NCI-H2171 (cell line): ENCODE measurements at places on chromosomes 16 and 17.

DNA sequence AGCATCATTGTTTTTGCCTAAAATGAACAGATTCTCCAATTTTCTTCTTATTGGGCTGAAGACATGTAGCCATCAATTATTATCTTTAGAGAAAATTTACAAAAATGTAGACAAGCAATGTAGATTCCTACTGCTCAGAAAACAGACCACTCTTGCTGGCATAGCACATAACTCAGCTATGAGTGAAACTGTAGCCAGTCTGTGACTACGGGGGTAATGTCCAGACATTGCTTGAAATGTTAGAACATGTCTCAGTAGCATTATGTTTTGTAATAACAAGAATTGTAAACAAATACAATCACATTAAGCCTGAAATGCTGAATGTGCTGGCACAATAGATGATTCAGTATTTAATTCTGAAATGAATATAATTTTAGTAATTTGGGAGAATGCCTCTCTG, 265.7 kb upstream of the KCNJ16 start:
- DNase-seq: no peak

DNA sequence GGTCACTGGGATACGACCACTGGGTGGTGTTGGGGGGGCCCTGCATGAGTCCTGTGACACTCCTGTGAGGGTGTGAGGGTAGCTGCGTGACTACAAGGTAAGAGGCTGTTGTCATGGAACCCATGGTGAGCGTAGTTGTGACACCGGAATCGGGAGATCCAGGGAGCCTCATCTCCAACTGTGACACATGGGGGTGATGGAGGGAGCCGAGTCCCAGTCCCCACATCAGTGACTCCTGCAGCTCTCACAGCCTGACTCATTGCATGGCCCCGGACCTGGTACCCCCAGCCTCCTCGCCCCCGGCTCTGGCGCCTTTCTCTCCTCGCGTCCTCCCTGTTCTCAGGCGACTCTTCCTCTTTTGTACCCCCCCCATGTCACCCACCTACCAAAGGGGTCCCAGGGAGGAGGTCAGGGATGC, 14.2 kb downstream of the CDH16 start:
- no peak for DNase-seq

- DNase-seq: no peak
Measured at GRCh38 chr17:49899191-49899485, 51.3 kb upstream of the TAC4 start.

DNA sequence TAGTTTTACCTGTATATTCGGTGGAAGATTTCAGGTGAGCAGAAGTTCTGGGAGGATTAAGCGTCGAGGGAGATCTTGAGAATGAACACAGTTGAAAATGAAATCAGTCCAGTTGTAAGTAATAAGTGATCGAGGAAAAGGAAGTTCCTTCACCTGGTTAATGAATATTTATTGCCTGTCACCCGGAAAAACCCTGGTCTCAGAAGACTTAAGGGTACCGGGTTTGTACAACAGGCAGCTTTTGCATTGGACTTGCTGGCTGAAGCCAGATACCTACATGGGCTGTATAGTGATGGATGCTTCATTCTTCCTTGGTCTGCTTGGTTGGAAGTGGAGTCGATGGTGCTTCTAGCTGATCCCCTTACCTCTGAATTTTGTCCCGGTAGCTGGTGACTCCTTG, 72.7 kb downstream of the PRKCA start:
- DNase-seq: no peak

- no peak for DNase-seq
Measured at GRCh38 chr16:84098939-84099338, 17.8 kb downstream of the MBTPS1 start.

- DNase-seq: no peak
Measured at GRCh38 chr17:2784864-2785263, 11.4 kb upstream of the RAP1GAP2 start.

- no peak for DNase-seq
Measured at GRCh38 chr17:61251939-61252865, 147.4 kb upstream of the TBX2 start.

GRCh38 chr17:7384489-7385081, 3.7 kb downstream of the TNK1 start:
- no peak for DNase-seq

DNA sequence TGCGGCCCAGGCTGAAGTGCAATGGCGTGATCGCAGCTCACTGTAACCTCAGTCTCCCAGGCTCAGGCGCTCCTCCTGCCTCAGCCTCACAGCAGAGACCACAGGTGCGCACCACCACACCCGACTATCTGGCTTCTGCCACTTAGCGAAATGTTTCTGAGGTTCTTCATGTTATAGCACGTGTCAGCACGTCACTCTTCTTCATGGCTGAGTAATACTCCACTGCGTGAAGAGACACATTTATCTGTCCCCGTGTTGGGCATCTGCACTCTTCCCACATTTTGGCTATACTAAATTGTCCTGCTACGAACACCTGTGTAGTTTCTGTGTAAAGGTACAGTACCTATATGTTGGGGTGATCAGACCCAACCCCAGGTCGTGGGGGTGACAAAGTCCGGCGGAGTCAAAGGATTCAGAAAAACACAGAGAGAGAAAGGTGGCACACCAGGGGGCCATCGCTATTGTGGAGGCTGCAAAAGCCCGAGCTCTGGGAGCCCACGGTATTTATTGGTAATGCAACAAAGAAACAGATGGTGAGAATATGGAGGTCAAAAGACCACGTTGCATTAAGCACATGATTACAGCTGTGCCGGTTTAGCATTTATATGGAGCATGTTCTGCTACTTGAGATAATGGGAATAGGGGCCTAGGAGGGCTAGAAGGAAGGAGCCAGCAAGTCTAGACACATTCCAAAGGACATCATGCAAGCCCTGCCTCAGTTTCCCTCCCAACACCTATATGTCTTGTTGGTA, 851 bp upstream of the DPEP1 start:
- no peak for DNase-seq

DNA sequence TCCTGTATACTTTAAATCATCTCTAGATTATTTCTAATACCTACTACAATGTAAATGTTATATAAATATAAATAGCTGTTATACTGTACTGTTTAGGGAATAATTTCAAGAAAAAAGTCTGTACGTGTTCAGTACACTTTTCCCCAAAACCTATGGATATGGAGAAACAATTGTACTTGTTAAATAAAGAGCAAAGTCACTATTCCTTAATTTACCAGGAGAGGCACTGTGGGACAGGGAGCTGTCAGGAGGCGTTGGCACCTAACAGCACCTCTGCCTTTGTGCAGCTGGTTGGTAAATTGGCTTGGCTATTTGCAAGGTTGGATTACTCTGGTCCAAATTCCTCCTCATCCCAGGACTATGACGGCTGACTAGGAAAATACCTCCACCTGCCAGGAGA, 28.0 kb downstream of the CRHR1 start:
- no peak for DNase-seq

- DNase-seq: no peak
Measured at GRCh38 chr17:60305141-60305540, 86.8 kb downstream of the USP32 start.

- no peak for DNase-seq
Measured at GRCh38 chr16:66229651-66230050, 136.8 kb upstream of the CDH5 start.

DNA sequence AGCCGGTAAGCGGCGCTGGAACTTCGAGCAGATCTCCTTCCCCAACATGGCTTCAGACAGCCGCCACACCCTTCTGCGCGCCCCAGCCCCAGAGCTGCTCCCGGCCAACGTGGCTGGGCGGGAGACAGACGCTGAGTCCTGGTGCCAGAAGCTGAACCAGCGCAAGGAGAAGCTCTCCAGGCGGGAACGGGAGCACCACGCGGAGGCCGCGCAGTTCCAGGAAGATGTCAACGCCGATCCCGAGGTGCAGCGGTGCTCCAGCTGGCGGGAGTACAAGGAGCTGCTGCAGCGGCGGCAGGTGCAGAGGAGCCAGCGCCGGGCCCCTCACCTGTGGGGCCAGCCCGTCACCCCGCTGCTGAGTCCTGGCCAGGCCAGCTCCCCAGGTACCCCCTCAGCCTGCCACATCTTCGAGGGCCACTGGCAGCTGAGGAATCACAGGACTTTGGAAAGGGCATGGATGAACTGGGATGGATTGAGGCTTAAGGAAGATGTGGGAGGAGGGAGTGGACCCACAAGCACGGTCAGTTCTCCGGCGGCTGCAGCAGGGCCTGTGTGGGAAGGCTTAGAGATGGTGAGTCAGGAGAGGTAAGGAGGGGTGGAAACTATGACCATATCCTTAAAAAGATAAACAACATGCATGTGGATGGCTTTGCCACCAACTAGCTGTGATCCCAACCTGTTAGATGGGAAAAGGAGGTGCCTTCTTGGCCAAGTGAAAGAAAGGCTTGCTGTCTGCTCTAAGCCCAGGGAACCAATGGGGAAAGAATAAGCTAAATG, 3.4 kb upstream of the LLGL2 start:
- DNase-seq: no peak

DNA sequence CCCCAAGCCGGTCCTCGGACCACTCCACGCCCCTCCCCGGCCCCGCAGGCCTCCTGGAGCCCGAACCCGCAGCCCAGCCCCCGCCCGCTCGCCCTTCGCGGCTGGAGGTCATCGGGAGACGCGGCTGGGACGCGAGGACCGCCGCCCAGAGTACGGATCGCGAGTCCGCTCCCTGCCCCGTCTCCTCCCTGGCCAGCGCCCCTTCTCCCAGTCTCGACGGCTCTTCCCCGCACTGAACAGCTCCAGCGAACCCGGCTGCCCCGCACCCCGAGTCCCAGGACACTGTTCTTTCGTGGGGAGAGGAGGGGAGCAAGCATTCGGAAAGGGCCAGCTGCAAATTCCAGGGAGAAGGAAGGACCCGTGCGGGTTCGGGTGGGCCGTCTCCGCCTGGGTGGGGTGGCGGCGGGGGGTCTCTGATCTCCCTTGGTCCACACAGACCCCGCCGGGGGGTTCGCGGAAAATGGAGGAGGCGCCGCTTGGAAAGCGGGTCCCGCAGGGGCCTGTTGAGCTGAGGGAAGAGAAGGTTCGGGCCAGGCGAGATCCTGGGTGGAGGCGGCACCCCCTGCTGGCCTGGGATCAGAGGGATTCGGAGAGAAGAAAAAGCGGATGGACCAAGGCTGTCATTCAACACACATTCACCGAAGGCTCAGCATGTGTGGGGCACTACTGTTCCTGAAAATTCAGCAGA, 632 bp upstream of the RTN4RL1 start:
- peak; percentile 79 for DNase-seq

DNA sequence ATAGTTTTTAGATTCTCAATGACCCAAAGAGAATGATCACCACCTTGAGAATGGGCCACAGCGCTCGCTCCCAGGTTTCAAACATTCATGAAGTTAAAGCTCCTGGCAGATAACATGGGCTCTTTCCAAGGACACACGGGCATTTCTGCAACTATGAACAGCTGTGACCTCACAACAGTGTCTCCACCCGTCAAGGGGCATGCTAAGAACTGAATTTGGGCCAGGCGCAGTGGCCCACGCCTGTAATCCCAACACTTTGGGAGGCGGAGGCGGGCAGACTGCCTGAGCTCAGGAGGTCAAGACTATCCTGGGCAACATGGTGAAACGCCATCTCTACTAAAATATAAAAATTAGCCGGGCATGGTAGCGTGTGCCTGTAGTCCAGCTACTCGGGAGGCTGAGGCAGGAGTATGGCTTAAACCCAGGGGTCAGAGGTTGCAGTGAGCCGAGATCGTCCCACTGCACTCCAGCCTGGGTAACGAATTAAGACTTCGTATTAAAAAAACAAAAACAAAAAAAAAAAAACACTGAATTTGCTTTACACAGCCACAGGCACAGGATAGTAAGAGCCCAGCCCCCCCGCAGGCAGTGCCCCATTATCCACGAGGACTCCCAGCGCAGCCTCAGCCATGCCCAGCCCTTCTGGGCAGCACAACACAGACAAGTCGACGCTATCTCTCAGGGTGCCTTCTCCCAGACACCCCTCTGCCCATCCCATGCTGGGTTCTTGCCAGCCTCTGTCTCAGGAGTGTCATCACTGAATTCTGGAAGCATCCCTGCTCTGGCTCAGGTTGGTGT, 7.2 kb downstream of the USP7 start:
- DNase-seq: no peak

GRCh38 chr17:8479431-8479947, 43.8 kb downstream of the NDEL1 start:
- DNase-seq: no peak

DNA sequence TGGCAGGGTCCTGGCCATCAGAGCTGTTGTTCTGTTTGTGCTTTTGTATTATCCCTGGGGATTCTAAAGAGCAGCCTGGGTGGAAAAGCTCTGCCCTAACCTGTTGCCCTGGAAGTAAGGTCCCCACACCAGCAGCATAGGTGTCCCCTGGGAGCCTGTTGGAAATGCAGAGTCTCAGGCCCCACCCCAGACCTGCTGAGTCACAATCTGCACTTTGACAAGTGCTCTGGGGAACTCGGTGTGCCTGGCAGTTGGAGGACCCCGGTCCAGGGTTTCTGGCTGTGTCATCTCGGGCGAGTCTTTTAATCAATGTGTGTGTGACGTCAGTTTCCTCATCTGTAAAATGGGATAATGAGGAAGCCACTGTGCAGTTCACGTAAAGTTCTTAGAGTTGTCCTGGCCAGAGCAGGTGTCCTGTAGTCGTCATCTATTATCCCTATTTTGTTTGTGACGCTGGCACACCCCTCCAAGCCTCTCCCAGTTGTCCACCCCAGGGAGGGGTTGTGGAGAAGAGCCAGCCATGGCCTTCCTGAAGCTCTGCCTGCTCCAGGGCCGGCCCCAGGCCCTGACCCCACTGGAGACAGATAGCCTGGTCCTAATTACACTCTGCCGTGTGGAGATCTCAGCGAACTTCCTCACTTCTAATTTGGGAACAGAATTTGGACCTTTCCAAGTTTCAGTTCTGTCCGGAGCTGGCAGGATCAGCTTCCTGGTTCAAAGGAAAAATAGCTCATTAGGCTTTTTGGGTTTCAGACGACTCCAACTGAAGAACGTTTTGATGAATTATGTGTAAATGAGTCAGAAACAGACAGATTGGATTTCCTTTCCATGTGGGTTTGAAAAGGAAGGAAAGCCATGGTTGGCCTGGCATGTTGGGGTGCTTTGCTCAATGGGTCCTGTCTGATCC, 295.7 kb upstream of the FOXF1 start:
- no peak for DNase-seq

DNA sequence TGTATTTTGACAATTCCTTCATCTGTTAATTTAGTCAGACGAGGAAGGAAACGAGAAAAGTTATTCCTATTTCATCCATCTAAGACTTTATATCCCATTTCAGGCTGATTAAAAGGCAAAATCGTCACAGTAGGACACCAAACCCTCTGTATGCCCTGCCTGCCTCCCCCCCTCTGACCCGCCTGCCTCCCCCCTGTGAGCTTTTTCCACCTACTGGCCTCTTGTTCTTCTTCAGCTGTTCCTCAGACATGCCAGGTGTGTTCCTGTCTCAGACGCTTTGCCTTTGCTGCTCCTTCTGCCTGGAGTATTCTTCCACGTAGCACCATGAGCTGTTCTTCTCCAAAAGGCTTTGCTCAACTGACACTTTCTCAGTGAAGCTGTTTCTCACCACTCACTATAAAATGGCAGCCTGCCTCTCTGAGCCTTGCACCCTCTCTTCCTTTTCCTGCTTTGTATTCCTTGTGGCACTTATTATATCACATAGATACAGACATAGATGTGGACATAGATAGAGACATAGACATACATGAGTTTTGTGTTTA, 723.4 kb downstream of the MAF start:
- DNase-seq: no peak
